ENCODE measurements at places on chromosomes 5 and 9.

DNA sequence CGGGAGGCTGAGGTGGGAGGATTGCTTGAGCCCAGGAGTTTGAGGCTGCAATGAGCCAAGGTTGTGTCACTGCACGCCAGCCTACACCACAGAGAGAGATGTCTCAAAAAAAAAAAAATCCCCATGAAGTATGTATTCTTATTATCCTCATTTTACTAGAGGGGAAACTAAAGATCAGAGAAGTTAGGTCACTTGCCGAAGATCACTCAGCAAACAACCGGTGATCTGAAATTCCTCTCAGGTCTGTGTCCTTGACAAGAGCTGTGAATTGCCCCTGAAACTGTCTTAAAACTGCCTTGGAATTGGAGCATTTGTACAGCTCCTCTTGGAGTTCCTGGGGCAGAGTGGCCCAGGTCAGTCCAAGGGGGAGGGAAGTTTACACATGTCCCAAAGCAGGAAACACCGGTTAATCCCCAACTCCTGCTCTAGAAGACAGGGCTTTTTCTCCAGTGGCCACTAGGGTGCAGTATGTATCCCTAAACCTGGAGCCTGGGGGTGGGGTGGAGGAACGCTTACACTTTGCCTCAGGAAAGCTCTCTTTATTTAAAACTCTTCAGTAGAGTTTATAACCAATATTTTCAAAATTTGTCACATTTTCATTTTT, 27.6 kb downstream of the AQP7 start:
- no peak overlapping the region for H3K4me3 ChIP-seq
- H3K36me3 ChIP-seq, result peaks cover 6% of the 10 kb centered on the region
- DNase-seq, result peak; percentile 57
- no peaks in the 10 kb centered on the region for H3K27me3 ChIP-seq
- H3K4me1 ChIP-seq, result peaks cover 14% of the 10 kb centered on the region

DNA sequence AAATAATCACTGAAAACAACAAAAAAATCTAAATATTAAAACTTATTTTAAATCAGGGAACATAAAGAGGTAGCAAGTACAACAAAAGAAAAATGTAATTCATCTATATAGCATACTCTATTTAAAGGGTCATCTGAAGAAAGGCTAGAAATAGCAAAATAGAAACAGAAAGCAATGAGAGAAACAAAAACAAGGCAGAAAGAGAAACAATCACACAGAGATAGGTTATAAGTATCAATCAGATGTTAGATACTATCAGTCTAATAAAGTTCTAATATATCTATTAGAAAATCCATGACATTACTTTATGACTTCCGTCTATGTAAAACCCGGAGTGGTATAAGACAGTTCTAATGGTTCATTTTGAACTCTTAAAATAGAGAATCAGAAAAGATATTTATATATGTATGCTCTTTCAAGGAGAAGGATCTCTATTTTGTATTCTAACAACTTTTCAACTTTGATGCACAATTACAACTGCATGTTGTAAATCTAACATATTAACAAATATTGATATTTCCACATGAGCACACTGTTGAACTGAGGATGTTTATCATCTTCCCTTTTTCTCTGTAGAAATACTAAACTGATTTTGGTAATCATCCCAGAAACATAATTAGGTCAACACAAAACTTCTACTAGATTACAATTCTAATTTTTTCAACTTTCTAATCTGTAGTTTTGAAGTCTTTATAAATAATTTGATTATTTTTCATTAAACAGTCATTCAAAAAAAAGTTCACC, 15.8 kb downstream of the RICTOR start:
- no peaks in the 10 kb centered on the region for H3K27me3 ChIP-seq
- peak overlapping the region; percentile 71 for H3K27ac ChIP-seq
- H3K4me3 ChIP-seq, result peak overlapping the region; percentile 69
- no peak for DNase-seq
- H3K4me1 ChIP-seq, result peaks cover 61% of the 10 kb centered on the region

- H3K36me3 ChIP-seq, result peaks cover 10% of the 10 kb centered on the region
- H3K4me3 ChIP-seq, result no peak overlapping the region
- H3K27ac ChIP-seq, result no peak overlapping the region
- H3K27me3 ChIP-seq, result peaks cover 7% of the 10 kb centered on the region
- no peak for DNase-seq
- H3K4me1 ChIP-seq, result peaks cover 15% of the 10 kb centered on the region
Measured at GRCh38 chr9:109872901-109873300, 92.9 kb downstream of the PALM2AKAP2 start.

DNA sequence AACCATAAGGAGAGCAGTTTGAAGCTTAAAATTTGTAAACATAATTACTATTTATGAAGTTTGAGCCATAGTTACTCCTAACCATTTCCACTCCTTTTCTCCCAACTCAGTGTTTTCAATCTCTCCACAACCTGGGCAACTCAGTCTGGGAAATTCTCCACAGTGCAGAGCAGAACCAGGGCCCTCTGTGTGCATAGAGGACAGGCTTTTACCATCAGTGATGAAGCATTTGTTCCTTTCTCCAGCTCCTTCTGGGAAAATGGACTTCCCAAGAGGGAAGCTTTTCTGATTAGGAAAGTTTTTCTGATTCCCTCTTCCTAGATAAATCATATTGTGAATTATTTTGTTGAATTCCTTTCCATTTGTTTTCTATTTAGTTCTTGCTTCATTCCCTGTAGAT, 132.3 kb upstream of the MPDZ start:
- no peaks in the 10 kb centered on the region for H3K36me3 ChIP-seq
- H3K4me3 ChIP-seq, result no peak overlapping the region
- H3K27me3 ChIP-seq, result no peaks in the 10 kb centered on the region
- no peak for DNase-seq

DNA sequence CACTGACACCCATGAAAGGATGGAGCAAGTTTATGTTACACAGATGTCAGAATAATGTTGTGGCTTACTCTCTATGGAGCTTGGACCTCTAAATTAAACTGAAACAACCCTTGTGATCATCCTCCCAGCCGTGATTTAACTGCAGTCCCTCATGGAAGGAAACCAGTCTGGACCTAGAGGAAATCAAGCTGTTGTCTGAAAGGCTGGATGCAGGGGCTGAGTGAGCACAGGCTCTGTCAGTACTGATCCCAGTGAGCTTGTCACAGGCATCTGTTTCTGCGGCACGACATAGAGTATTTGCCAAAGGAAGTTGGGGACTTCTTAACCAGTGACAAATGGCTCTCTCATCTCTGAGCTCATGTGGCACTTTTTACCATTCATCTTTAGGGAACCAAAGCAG, 282.9 kb upstream of the MAP3K1 start:
- no peak overlapping the region for H3K4me3 ChIP-seq
- DNase-seq, result no peak
- no peaks in the 10 kb centered on the region for H3K27me3 ChIP-seq
- H3K4me1 ChIP-seq, result peaks cover 12% of the 10 kb centered on the region
- no peak overlapping the region for H3K27ac ChIP-seq

DNA sequence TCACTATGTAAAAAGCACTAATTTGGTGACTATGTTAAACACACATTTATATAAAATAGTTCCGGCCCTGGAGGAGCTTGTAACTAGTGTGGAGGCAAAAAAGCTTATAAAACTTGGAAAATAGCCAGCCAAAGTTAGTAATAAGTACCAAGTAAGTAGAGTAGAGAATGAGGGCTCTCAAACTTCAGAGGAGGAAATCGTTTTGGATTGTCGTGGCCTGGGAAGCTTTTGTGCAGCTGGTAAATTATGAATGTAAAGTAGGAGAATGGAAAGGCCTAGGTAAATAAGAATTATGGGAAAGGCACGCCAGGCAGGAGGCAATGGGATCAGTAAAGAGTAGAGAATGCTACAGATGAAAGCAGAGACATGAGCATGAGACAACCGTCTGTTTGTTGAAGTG, 832.7 kb upstream of the ZNF608 start:
- DNase-seq, result no peak
- no peak overlapping the region for H3K27ac ChIP-seq
- no peak overlapping the region for H3K4me3 ChIP-seq

DNA sequence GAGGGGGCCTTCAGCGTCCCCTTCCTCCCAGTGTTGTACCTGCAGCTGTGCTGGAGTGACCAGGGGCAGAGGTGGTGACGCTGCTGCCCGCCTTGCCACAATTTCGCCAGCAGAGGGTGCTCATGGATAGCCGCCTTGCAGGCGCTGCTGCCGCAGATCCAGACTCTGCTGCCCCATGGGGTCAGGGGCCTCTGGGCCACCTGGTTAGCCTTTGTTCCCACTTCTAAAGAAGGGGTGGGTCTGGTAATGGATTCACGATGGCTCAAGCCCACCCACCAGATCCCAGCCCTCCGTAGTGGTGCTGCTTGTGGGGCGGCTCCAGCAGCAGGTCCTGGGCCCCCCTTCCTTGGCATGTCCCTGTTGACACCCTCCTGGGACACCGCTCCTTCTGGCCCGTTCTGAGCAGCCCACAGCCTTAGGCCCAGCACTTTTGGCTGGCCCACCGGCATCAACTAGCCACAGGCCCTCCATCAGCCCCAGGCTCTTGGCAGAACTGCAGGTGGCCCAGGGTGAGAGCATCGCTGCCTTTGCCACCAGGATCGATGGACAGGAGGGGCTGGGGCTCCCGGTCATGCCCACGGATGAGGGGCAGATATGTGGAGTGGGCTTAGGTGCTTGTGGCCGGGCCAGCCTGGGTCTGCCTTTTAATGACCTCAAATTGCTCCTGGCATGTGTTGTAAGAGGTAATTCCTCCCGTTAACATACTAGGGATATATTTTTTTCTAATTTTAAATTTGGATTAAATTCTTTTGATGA, 57.2 kb downstream of the COL5A1 start:
- H3K36me3 ChIP-seq, result no peaks in the 10 kb centered on the region
- no peak overlapping the region for H3K27ac ChIP-seq
- DNase-seq, result peak; percentile 24
- no peaks in the 10 kb centered on the region for H3K4me1 ChIP-seq

DNA sequence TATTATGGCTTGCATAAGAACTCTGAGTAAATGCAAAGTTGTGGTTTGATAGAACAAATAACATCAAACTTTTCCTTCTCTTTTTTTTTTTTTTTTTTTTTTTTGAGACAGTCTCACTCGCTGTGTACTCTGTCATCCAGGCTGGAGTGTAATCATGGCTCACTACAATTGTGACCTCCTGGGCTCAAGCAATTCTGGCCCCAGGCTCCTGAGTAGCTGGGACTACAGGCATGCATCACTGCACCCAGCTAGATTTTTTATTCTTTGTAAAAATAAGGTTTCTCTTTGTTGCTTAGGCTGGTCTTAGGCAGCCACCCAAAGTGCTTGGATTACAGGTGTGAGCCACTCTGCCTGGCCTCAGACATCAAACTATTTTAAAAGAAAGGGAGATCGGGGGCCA, 19.0 kb upstream of the PTGER4 start:
- no peak overlapping the region for H3K27ac ChIP-seq
- peaks cover 4% of the 10 kb centered on the region for H3K36me3 ChIP-seq
- no peak overlapping the region for H3K4me3 ChIP-seq

DNA sequence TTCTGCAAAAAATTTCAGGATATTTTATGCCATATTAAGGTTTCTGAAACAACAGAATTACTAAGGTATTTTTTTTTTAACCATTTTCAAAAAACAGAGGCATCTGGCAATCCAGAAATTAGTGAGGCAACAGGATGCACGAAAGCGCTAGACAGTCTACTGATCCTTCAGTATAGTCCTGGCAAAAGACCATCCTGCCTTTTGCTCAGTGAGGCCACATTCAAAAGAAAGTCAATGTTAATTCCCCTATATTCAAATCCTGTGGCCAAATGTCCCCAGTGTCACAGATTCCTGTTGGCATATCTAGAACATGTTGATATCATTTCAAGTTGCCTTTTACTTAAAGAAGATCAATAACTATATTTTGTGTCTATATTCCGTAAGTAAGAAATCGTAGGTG, 13.1 kb upstream of the NFIB start:
- no peak overlapping the region for H3K27ac ChIP-seq
- H3K36me3 ChIP-seq, result peaks cover 3% of the 10 kb centered on the region
- peaks cover 7% of the 10 kb centered on the region for H3K4me1 ChIP-seq
- H3K4me3 ChIP-seq, result no peak overlapping the region
- DNase-seq, result no peak

- no peak overlapping the region for H3K4me3 ChIP-seq
- no peak overlapping the region for H3K27ac ChIP-seq
- peaks cover 2% of the 10 kb centered on the region for H3K27me3 ChIP-seq
- no peaks in the 10 kb centered on the region for H3K36me3 ChIP-seq
Measured at GRCh38 chr9:87040410-87041009, 93.2 kb upstream of the GAS1 start.

- no peaks in the 10 kb centered on the region for H3K36me3 ChIP-seq
- no peak overlapping the region for H3K4me3 ChIP-seq
- no peak for DNase-seq
- H3K27me3 ChIP-seq, result peaks cover 6% of the 10 kb centered on the region
- no peak overlapping the region for H3K27ac ChIP-seq
Measured at GRCh38 chr9:14907360-14907685, 2.9 kb downstream of the FREM1 start.

GRCh38 chr9:114551750-114552685, 35.6 kb upstream of the ATP6V1G1 start:
- DNase-seq, result no peak
- peaks cover 15% of the 10 kb centered on the region for H3K27me3 ChIP-seq
- no peaks in the 10 kb centered on the region for H3K4me1 ChIP-seq
- no peak overlapping the region for H3K27ac ChIP-seq
- no peaks in the 10 kb centered on the region for H3K36me3 ChIP-seq

DNA sequence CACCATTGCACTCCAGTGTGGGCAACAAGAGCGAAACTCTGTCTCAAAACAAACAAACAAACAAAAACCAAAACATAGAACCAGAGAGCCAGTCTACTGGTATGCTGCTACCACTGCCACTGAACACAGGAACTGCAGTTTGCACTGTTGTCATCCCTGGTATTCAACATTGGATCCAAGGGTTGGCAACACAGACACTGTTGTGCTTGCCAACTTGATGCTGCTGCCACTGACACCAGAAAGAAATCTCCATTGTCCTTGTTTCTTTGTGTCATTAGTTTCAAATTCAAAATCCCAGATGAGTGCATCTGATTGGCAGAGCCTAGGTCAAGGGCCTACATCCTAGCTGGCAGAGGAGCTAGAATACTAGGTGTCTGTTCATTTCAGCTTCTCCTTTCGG, 16.2 kb downstream of the HINT1 start:
- no peak overlapping the region for H3K27ac ChIP-seq
- no peaks in the 10 kb centered on the region for H3K36me3 ChIP-seq
- no peak overlapping the region for H3K4me3 ChIP-seq

- no peak overlapping the region for H3K4me3 ChIP-seq
- no peak overlapping the region for H3K27ac ChIP-seq
- no peaks in the 10 kb centered on the region for H3K4me1 ChIP-seq
Measured at GRCh38 chr9:77614645-77615044, 33.5 kb downstream of the GNA14 start.

- H3K4me1 ChIP-seq, result no peaks in the 10 kb centered on the region
- no peaks in the 10 kb centered on the region for H3K36me3 ChIP-seq
- peaks cover 2% of the 10 kb centered on the region for H3K27me3 ChIP-seq
- H3K4me3 ChIP-seq, result no peak overlapping the region
- no peak overlapping the region for H3K27ac ChIP-seq
Measured at GRCh38 chr5:152124409-152125041, 199.9 kb upstream of the GLRA1 start.

Data from activated T-helper 1 cell treated with anti-CD3 and anti-CD28 coated beads, Interleukin-12 subunit alpha, Interleukin-12 subunit beta, Interleukin-2, Interleukin-4 antibody, amounts not matched to agents 30 ng/mL and 10 ng/mL and 1 ng/mL, durations not matched to agents 14 hours and 24 hours and 36 hours (primary cell).